ENCODE measurements at places on chromosomes 6 and 20.

GRCh38 chr6:143401636-143402370 is 48.7 kb downstream of the ADAT2 start:
- DNase-seq = no peak

GRCh38 chr20:8367689-8368088 is 235.6 kb downstream of the PLCB1 start:
- DNase-seq = no peak

- DNase-seq = no peak
These were observed 20.1 kb downstream of the COL21A1 start for GRCh38 chr6:56227071-56227879.

- no peak for DNase-seq
These were observed 5.8 kb upstream of the ME1 start for GRCh38 chr6:83436674-83437073.

GRCh38 chr6:169099411-169100202 is 154.0 kb downstream of the THBS2 start:
- DNase-seq = no peak

- no peak for DNase-seq
These were observed 242.0 kb downstream of the ESR1 start for GRCh38 chr6:152049502-152049901.

DNA sequence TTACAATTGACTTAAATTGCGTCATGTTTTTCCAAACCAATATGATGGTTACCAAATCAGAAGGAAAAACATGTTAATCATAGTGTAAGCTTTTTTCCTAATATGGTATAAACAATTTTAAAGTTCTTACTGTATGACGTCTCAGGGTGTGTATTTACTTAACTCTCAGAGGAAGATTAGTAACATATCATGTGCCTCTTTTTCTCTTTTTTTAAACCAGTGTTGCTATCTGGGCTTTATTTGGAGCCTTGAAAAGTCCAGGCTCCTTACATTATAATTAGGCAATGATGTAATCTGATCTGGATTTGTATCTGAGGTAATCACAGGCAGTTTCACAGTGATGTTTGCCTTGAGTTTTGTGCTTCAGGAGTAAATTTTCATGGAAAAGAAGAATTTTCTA is 20.4 kb upstream of the RAB23 start:
- no peak for DNase-seq

DNA sequence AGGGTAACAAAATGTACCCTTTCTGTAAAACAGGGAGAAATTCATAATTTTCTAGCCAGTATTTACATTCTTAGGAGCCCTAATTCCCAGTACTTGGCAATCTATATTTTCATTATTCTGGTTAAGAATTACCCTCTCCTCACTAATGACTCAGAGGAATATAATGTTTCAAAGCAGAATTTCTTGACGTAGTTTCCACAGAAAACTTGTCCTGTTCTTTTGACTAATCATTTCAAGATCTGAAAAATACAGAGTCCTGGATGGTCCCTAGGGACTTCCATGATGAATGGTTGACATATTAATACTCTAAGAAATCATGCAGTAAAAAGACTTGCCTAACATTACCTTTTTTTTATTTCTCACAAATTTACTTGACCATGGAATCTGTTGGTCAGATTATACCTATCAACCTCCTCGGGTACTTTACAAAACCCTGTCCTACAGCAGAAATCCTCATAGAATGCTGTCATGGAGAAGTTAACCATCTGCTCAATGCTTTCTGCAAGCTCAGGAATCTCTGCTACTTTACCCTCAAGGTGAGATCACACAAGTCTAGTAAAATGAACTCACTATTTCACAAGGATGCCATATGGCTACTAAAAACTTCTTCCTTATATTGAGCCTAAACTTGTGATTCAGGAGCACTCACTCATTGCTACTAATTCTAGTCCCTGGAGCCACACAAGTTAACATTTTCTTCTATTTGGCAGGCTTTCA is 202.1 kb upstream of the CNR1 start:
- no peak for DNase-seq

- no peak for DNase-seq
These were observed 28.3 kb upstream of the HDAC2 start for GRCh38 chr6:113999284-113999683.

GRCh38 chr20:20664795-20665589 is 47.5 kb downstream of the RALGAPA2 start:
- DNase-seq = peak; percentile 20

DNA sequence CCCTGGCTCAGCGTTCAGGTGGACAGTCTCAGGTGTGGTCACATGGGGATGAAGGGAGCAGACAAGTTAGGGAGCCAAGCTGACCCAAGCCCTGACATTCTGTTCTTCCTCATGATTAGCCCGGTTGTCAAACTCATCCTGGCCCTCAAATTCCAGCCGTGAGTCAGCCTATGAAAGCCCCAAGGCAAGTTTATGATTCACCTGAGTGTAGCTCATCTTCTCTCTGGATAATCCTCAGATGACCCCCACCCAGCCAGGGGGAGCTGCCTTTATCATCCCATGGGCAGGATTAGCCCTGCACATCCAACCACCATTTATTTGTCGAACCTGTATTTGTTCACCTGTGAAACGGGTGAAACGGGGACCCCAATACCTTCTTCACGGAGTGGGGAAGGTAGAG is 161.9 kb downstream of the DHX35 start:
- no peak for DNase-seq

GRCh38 chr6:139597771-139598755 is 223.6 kb upstream of the CITED2 start:
- DNase-seq = no peak

DNA sequence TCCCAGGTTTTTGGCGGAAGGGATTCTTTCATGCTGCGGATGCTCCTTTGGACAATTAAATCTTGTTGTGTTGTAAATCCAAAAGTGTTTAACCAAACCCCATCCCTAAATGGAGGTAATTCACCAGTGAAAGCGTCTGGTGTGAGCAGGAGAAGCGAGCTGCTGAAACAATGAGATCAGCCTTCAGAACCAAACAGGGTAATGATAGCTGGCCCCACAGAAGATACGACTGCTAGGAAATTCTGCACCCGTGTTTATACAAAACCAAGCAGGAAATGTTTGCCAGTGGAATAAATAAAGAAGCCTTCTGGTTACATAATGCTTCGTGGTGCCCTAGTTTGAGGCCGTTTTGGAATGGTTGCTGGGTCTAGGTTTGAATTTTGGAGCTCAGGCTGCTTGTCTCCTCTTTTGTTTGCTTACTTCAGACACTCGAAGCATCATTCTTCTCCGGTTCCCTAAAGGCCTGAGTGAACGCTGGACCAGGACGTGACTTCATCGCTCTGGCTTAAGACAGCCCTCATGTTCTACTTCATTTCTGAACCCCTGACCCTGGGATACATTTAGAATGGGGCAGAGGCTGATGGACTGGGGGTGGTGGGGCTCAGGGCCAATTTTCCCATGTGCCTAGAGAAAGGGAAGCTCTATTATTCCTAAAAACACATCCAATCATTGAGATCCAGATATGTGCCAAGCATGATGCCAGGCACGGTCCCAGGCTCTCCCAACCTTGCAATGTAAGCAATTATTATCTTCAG is 61.6 kb upstream of the JAG1 start:
- DNase-seq = no peak

GRCh38 chr20:44407402-44408184 is 52.1 kb downstream of the HNF4A start:
- no peak for DNase-seq

DNA sequence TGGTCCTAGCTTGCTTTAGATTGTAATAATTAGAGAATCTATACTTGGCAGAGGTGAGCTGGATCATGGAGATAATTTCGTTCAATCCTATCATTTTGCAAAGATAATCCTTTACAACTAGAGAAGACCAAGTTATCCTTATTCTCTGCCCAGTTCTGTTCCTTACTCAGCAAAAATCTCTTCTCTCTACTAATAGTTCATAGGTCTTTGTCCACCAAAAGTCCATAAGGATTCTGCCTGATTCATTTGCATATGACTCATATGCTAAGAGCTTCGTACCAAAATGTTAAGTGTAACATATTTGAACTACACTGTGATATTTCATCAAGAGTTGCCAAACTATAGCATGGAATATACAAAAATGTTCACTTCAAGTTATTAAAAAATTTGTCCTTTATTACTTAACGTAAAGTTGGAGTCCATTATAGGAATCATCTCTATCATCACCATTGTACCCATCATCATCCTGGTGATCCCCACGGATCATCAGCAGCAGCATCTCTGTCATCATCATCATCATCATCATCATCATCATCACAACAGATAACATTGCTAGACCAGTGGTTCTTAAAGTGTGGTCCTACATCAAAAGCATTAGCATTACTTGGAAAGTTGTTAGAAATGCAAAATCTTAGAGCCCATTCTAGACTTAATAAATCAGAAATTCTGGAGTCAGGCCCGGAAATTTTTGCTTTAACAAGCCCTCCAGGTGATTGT is 463.0 kb downstream of the DHX35 start:
- no peak for DNase-seq

GRCh38 chr6:4924661-4925271 is 79.1 kb downstream of the RPP40 start:
- no peak for DNase-seq

DNA sequence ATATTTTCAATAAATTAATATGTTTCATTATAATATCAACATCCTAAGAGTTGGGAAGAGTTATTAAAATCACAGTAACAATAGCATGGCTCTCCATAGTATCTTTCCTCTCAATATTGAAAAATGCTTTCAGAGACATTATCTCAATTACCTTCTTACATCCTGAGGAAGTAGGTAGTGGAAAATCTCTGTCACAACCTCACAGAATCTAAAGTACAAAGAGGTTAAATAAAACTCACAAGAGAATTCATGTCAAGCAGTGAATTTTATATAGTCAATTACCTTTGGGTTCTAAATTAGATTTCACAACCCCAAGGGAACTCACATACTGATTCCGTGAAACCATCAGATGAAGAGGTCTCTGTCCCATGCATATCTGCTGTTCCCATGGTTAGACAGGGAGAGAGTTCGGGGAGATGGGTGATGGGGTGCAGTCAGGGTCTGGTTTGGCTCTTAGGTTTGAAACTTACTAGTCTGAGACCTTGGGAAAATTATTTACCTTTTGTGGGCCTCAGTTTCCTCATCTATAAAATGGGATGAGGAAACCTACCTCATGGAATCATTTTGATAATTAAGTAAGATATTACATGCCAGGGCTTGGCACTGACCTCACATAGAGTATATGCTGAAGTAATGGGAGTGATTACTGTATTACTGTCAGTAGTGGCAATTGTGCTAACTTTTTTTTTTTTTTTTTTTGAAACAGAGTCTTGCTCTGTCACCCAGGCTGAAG is 74.0 kb upstream of the SNX9 start:
- DNase-seq = no peak

- no peak for DNase-seq
These were observed 140.7 kb downstream of the ASCC3 start for GRCh38 chr6:100740439-100740838.

DNA sequence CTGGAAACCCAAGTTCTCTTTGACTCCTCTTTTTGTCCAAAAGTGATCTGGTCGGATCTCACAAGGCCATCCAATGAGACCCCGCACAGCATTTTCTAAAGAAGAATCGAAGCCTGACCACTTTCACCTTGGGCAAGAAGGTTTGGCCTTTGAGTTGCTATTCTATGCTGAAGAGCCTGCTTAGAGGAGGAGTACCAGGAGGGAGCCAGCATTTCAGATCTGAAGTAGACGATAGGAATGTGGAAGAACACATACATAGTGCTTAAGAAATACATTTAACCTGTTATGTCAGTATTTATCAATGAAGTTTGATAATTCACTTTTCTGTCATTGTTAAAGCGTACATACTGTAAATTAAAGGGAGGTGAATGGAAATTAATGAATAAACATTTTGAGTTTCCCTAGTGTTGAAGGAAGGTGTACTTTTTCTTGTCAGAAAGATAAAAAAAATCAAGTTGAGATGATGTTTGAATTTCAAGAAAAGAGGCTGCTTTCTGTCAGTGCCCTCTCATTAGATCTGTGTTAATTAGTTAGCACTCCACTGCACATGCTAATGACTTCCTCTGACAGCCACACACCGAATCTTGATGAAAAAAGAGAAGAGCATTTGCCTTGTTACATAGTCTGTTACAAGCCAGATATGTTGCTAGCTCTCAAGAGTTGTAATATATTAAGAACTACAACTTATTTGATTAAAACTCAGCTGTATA is 10.9 kb upstream of the TDRD6 start:
- no peak for DNase-seq

GRCh38 chr6:89793586-89793985 is 26.0 kb downstream of the MDN1 start:
- DNase-seq = no peak

GRCh38 chr6:78947529-78947928 is 80.2 kb downstream of the IRAK1BP1 start:
- DNase-seq = no peak

DNA sequence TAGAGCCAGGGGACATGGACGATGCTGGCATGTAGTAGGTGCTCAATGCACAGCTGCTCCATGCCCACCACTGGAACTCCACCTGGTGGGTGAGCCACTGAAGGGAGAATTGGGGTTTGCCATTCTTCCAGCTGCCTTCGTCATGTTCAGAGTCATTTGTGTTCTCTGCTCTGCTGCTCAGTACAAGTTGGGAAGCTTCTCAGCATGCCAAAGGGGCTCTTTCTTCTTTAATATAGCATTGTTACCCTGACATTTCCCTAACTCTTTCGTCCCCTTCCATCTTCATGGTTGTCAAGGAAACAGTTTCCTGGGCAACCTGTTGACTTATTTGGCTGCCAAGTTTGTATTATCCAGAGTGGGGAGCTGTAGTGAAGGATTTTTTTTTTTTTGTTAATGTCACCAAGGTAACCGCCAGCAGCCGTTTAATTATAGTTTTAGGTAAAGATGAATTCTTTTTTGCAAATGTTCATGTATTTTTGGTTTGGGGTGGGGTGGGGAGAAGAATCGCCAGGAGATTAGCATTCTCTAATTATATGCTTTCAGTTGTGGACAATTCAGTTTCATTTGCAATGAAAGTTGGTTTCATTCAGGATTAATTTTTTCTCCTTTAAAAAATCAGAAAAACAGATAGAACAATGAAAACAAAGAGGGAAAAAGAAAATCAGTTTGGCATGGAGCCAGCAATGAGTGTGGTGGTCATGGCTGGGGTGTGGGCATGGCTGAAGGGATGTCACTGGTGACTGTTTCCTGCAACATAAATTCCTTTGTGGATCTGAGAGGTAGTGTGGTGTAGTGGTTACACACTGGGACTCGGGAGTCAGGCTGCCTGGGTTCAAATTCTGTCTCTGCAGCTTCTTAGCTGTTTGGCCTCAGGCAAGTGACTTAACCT is 73.0 kb upstream of the KCNG1 start:
- no peak for DNase-seq

Data from left renal cortex interstitium (tissue), 4 donors.